ENCODE measurements at places on chromosomes 2 and 18. TPM values are rescaled to one million over a fixed set of nuclear protein-coding genes. Genes with fewer than 3 reads are reported as not detected.
A peak's percentile ranks its signal among the peaks of the same experiment; 100 is the strongest.

GRCh38 chr2:177165721-177166711 lies 46.6 kb upstream of the HNRNPA3 start:
- no peaks in the 10 kb centered on the region for H3K36me3 ChIP-seq
- peak overlapping the region; percentile 80 for H3K27ac ChIP-seq
- H3K4me3 ChIP-seq = no peak overlapping the region
- no peak for DNase-seq
- H3K27me3 ChIP-seq = no peaks in the 10 kb centered on the region

- no peaks in the 10 kb centered on the region for H3K4me1 ChIP-seq
- no peaks in the 10 kb centered on the region for H3K36me3 ChIP-seq
- H3K27me3 ChIP-seq = no peaks in the 10 kb centered on the region
- DNase-seq = peak; percentile 28
These were observed 11.2 kb downstream of the ANKAR start for GRCh38 chr2:189685540-189686229.

DNA sequence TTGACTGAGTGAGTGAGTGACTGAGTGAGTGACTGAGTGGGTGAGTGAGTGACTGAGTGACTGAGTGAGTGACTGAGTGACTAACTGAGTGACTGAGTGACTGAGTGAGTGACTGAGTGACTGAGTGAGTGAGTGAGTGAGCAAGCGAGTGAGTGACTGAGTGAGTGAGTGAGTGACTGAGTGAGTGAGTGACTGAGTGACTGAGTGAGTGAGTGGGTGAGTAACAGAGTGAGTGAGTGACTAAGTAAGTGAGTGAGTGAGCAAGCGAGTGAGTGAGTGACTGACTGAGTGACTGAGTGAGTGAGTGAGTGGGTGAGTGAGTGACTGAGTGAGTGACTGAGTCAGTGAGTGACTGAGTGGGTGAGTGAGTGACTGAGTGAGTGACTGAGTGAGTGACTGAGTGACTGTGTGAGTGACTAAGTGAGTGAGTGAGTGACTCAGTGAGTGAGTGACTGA lies 11.9 kb downstream of the MAL start:
- H3K4me1 ChIP-seq = peaks cover 11% of the 10 kb centered on the region
- H3K36me3 ChIP-seq = peaks cover 2% of the 10 kb centered on the region
- no peak for DNase-seq

- no peak for DNase-seq
- no peak overlapping the region for H3K4me3 ChIP-seq
- H3K36me3 ChIP-seq = no peaks in the 10 kb centered on the region
- no peak overlapping the region for H3K27ac ChIP-seq
- no peaks in the 10 kb centered on the region for H3K27me3 ChIP-seq
These were observed 3.7 kb downstream of the SERPINB5 start for GRCh38 chr18:63480476-63480875.

DNA sequence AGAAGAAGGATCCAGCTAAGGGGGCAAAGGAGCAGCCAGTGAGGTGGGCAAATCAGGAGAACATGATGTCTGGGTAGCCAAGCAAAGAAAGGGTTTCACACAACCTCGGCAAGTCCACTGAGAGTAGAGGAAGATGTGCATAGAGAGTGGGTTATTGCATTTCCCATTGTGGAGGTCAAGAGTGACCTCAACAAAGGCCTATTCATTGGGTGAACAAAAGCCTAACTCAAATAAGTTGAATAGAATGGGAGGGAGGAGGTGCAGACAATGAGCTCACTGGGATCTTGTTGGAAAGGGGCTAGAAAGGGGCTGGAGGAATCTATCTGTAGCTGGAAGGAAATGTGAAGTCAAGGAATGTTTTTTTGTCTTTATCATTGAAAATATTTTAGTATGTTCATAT lies 14.0 kb upstream of the PDCL3 start:
- H3K4me3 ChIP-seq = no peak overlapping the region
- H3K4me1 ChIP-seq = no peaks in the 10 kb centered on the region
- H3K27ac ChIP-seq = no peak overlapping the region
- H3K27me3 ChIP-seq = no peaks in the 10 kb centered on the region
- H3K36me3 ChIP-seq = no peaks in the 10 kb centered on the region

DNA sequence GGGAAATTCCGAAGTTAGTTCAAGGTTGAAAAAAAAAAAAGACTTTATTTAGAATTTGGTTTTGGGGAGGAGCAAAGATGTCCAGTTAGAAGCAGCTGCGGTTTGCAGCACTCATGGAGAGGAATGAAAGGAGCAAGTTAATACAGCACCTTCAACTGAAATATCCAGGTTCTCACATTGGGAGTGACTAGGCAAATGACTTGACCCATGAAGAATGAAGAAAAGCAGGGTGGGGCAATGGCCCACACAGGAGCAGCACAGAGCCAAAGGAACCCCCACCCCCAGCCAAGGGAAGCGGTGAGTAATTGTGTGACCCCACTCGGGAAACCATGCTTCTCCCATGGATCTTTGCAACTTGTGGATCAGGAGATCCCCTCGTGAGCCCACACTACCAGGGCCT lies 32.8 kb downstream of the ZNF892 start:
- no peaks in the 10 kb centered on the region for H3K36me3 ChIP-seq
- no peak overlapping the region for H3K4me3 ChIP-seq
- no peak overlapping the region for H3K27ac ChIP-seq
- no peak for DNase-seq

DNA sequence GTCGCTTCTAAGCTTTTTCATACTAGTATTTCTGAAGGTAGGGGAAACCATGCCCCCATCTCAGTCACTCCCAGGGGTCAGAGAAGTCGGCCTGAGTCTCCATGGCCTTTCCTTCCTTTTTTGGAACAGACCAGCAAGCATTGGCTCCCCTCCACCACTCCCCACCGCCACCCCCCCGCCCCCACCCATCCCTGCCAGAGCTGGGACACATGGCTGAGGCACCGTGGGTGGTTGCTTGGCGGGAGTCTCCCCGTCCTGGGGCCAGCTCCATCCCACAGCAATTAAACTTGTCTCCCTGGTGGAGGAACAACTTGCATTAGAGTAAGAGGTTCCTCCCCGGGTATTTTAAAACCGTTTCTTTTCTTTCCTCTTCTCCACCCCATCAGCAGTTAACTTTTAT lies 100.8 kb upstream of the TFPI start:
- no peak overlapping the region for H3K27ac ChIP-seq
- no peak overlapping the region for H3K4me3 ChIP-seq
- H3K36me3 ChIP-seq = no peaks in the 10 kb centered on the region

- H3K4me1 ChIP-seq = no peaks in the 10 kb centered on the region
- H3K27ac ChIP-seq = no peak overlapping the region
- no peak for DNase-seq
- H3K36me3 ChIP-seq = no peaks in the 10 kb centered on the region
- no peaks in the 10 kb centered on the region for H3K27me3 ChIP-seq
- no peak overlapping the region for H3K4me3 ChIP-seq
These were observed 120.0 kb downstream of the DNAH6 start for GRCh38 chr2:84636080-84636971.

DNA sequence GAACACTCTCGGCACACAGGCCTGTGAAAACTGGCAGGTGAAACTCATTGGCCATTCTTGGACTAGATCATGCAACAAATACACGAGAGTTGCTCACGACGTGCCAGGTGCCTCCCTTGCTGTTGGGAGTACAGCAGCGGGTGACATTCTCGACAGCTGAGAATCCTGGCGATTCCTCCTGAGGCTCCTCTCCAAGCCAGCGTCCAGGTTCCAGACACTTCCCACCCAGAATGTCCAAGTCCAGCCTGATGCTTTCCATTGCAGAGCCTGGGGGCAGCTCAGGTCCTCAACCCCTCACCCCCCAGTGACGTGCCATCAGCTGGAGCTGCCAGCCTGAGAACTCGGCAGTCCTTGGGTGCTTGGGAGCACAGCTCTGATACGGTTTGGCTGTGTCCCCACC lies 124.2 kb downstream of the PXDN start:
- no peak overlapping the region for H3K27ac ChIP-seq
- H3K27me3 ChIP-seq = no peaks in the 10 kb centered on the region
- H3K4me3 ChIP-seq = no peak overlapping the region
- no peaks in the 10 kb centered on the region for H3K36me3 ChIP-seq

- DNase-seq = no peak
- no peak overlapping the region for H3K27ac ChIP-seq
- no peaks in the 10 kb centered on the region for H3K36me3 ChIP-seq
- no peak overlapping the region for H3K4me3 ChIP-seq
These were observed 56.3 kb upstream of the MSH2 start for GRCh38 chr2:47346638-47347037.

DNA sequence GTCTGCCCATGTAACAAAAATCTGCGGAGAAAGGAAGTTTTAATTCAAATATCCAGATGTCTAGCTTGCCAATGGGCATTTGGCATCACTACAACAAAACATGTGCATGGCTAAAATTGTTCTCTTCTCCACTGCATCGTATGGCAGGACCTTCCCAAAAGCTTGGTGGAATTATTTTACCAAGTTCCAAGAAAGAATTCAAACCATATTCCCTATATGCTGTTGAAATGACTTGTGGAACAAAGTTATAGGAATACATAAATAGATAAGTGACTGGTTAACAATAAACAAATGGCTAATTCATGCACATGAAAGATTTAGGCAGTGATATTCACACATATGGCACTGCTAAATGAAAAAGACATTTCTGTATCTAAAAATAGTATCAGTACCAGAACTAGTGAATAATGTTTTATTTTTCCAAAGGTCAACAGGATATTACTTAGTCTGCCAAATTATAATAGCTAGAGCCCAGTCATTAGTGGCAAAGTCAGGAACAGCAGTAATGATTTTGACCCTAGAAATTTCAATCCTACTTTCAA lies 425.4 kb upstream of the VRK2 start:
- H3K4me1 ChIP-seq = no peaks in the 10 kb centered on the region
- H3K27ac ChIP-seq = no peak overlapping the region
- no peaks in the 10 kb centered on the region for H3K27me3 ChIP-seq
- DNase-seq = no peak
- H3K36me3 ChIP-seq = no peaks in the 10 kb centered on the region

DNA sequence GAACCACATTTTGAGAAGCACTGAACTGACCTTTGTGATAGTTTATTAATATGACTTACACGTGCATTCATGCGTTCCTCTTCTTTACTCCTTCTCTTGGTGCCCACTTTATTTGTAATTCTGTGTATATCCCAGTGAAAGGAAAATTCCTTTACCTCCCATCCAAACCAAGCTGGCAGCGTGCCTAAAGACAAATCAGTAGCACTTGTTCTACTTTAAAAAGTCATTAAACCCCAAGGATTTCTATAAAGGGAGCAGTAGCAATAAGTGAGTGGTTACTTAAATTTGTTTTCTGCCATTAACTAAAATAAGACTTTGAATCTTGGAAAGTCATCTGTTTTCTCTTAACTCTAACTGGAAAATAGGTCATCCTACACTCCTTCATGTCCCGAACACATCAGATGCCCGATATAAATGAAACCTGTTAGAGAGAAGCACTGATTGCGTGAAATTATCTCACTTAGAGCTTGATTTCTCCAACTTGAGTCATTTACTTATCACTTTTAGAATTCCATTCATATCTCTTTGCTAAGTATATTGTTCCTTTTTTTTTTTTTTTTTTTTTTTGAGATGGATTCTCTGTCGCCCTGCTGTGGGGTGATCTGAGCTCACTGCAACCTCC lies 10.7 kb downstream of the PIK3C3 start:
- H3K4me3 ChIP-seq = no peak overlapping the region
- H3K36me3 ChIP-seq = peaks cover 10% of the 10 kb centered on the region
- H3K4me1 ChIP-seq = peaks cover 3% of the 10 kb centered on the region

DNA sequence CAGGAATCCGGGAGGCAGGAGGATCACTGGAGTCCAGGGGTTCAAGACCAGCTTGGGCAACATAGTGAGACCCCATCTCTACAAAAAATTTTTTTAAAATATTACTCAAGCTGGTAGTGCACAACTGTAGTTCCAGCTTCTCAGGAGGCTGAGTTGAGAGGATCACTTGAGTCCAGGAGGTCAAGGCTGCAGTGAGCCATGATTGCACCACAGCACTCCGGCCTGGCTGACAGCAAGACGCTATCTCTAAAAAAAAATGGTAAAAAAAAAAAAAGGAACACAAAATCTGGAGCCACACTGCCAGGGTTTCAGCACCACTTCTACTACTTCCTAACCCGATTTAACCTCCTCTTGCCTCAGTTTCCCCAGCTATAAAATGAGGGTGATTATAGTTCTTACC lies 57.0 kb downstream of the STEAP3 start:
- H3K4me1 ChIP-seq = no peaks in the 10 kb centered on the region
- DNase-seq = no peak
- no peak overlapping the region for H3K27ac ChIP-seq
- no peak overlapping the region for H3K4me3 ChIP-seq

DNA sequence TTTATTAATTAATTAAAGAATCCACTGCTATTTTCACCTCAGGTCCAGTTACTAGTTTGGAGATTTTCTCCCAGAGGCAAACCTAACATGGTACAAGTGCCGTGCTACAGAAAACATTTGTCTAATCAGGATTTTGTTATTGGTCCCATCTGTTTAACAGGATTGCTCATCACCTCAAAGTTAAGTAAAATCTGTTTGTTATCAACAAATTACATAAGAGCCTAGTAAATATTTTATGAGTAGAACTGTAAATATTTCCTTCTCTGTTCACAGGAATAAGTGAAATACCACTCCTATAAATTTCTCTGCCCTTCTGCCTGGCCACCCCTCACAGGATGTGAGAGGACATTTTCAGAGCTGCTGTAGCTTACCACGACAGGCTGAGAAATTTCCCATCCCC lies 200.2 kb downstream of the RAD51AP2 start:
- H3K27me3 ChIP-seq = no peaks in the 10 kb centered on the region
- H3K4me1 ChIP-seq = no peaks in the 10 kb centered on the region
- no peak for DNase-seq
- H3K27ac ChIP-seq = no peak overlapping the region
- no peaks in the 10 kb centered on the region for H3K36me3 ChIP-seq

DNA sequence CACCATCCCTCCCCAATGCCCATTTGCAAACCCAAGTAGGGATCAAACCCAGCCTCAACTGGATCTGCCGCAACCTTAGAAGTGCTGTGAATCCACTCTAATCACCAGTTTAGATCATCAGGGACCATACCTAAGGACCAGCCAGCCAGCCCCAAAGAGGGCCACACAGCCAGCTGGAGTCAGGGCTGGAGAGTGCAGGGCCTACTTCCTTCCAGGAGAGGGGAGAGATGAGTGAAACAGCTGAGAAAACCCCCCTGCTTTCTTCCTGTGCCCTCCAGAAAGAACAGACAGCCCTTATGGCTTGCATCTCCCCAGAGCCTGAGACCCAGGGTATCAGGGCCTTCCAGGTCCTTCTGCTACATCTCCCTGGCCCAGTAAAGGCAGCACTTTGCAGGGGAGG lies 25.8 kb downstream of the YPEL5 start:
- DNase-seq = no peak
- H3K4me1 ChIP-seq = no peaks in the 10 kb centered on the region
- no peak overlapping the region for H3K4me3 ChIP-seq
- H3K36me3 ChIP-seq = no peaks in the 10 kb centered on the region

CDH2 gene
- polyA plus RNA-seq = 6.3 TPM

KRTCAP3 gene
- polyA plus RNA-seq = 17.2 TPM

EPAS1 gene
- polyA plus RNA-seq = 142 TPM

RNF103 gene
- polyA plus RNA-seq = 12.5 TPM

STARD6 gene
- polyA plus RNA-seq = not detected

EGR4 gene
- polyA plus RNA-seq = not detected

ANKRD23 gene
- polyA plus RNA-seq = 1.6 TPM

Data from kidney (tissue), 22 donors.